ENCODE measurements at places on chromosomes 16 and 17.

GRCh38 chr17:48483471-48484131, 47.2 kb downstream of the HOXB1 start:
- DNase-seq: peak; percentile 98

DNA sequence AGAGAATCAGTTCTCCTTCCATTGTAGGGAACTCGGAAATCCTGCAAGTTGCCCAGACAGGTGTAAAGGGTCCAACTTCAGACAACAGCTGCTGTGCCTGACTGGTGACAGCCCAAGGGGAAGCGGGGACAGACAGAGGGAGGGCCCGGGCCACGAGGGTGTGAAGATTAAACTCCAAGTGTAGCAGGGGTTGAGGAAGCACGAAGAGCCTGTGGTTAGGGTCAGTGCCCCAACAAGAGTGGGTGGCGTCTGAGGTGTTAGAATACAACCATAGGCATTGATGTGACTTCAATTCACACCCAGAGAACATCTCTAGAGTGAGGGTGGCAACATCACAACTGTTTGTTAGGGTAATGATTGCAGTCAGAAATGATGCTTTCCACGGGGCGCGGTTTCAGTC, 39.1 kb downstream of the ASPA start:
- no peak for DNase-seq

GRCh38 chr16:30358990-30359870, 4.1 kb upstream of the CD2BP2 start:
- no peak for DNase-seq

- no peak for DNase-seq
Observed at GRCh38 chr17:78759969-78760352, 22.1 kb downstream of the CYTH1 start.
